ENCODE measurements at places on chromosomes 6 and 20.

GRCh38 chr6:74069089-74069581, 373.1 kb downstream of the CD109 start:
- DNase-seq: no peak

DNA sequence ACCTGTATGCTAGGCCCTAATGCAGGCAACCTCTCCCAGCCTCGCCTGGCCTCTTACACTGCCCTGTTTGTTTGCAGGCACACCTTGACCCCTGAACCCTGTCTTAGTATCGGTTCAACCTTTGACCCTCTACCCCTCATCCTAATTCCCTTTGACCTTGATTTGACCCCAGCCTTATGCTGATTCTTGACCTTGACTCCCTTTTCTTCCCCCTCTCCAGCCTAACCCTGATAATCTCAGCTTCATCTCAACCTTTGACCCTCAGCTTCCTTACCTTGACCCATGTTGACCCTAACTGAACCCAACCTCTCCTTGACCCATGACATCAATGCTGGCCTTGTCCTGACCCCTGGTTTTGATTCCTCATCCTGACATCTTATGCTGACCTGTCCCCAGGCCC, 33.8 kb downstream of the UQCC2 start:
- no peak for DNase-seq

- peak; percentile 19 for DNase-seq
These were observed 505.9 kb upstream of the CHD6 start for GRCh38 chr20:42123981-42124473.

DNA sequence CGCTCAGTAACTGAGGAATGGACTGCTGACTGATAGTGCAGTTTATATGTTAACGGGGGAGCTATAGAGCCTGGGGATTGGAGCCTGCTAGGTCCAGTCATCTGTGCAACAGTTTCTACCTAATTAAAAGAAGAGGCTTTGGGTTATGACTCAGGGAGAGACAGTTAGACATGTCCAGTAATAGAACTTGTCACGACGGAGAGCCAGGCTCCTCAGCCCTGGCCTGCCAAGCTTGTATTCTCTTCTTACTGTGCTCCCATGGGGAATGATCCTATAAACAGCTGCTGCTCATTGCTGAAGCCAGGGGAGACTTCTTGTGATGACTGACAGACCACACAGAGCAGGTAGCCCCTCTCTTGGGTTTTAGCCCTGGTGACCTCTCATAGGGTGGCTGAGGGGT, 69.3 kb downstream of the SYNJ2 start:
- no peak for DNase-seq

- DNase-seq: no peak
These were observed 183.1 kb downstream of the GMPR start for GRCh38 chr6:16421462-16421960.

DNA sequence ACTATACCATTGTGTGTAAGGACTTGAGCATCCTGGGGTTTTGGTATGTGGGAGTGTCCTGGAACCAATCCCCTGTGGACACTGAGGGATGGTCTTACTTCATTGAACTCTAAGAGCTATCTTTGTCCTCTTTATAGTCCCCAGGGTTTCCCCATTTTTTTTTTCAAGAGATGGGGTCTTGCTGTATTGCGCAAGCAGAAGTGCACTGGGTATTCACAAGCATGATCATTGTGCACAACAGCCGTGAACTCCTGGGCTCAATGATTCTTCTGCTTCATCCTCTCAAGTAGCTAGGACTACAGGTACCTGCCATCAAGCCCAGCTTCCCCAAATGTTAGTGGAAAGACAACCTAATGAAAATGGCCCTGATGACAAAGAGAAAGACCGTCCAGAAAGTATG, 2.2 kb upstream of the ASCC3 start:
- no peak for DNase-seq

- no peak for DNase-seq
These were observed 92.8 kb upstream of the EEF1E1 start for GRCh38 chr6:8195040-8195713.

GRCh38 chr6:84411060-84411629, 183.7 kb upstream of the CEP162 start:
- no peak for DNase-seq

DNA sequence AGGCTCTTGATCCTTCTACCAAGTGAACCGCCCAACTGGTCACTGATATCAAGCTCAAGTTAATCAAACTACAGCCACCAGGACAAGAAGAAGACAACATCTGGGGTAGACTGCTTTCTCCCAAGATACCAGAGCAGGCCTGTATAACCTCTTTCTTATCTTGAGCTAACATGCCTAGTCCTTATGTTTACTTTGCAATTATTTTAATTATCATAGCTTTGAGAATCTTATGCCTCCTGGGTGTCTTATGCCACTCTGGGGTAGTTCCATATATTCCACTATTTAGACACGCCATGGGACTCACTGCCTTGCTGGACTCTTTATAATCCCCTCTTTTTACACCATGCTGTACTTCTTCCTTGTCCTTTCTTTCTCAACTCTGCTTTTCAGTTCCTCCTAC, 41.5 kb upstream of the ECI2 start:
- no peak for DNase-seq

GRCh38 chr6:40426346-40427066, 160.7 kb downstream of the LRFN2 start:
- DNase-seq: no peak

- no peak for DNase-seq
These were observed 65.9 kb downstream of the RIN2 start for GRCh38 chr20:19823971-19824370.

DNA sequence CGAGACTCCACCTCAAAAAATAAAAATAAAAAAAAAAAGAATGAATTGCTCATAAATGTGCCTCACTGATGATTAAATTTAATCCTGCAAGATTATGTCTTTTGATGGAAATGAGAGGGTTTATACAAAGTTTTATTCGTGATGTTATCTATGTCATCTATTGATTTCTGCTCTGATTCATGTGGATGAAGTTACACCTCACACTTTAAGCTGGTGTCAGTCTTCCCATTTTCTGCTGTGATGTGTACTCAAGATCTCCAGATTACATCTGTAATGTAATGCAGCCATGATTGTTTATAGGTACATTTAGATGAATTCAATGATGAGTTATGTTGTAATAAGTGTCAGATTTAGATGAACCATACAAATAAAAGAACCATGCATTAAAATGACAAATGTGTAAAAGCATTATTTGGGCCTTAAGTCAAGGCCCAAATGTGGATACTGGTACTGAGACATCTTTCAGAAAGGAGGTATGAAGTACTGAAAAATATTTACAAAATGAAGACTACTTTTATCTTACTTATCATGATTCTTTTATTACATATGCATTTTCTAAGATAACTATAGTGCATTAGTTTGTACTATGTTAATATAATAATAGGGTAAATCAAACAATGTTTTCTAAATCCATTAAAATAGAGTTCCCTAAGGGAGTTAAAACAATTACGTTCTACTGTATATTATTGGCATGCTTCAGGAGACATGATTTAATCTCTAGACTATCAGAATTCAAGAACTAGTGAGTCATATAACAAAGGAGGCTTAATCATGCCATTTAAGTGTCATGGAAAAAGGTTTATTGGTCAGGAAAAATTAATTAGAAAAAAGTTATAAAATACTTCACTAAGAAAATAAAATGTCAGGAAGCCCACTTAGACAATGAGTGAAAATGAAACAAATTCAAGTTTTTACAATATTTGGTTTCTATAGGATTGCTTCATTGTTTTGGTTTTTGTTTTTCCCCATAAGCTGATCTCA, 34.5 kb downstream of the HCRTR2 start:
- no peak for DNase-seq

DNA sequence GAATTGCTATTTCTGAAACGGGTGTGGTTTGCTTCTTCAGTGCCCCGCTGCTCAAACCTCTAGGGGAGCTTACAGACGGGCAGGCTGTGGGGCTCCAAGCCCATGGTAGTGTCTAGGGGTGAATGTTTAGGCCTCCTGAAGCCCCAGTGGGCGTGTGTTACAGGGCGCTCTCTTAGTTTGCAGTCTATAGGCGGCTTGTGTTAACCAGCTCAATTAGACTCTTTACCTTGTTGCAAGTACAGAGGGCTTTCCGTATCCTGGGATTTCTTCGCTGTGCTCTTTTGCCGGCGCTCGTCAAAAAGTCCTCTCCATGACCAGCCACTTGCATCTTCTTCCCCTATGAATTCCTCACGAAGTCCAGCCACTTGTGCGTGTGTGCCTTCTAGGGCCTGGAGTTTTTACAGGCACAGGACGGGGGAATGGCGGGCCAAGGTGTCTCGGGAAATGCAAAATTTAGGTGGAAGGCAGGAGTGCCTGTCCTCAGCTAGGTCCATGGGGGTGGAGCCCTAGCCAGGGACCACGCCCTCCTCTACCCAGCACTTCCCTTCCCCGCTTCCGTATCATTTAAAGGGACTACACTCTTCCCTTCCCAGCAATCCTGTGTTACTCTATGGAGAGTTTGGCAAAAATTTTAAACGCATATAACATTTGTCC, 94.5 kb downstream of the HTR1B start:
- DNase-seq: peak; percentile 45

- no peak for DNase-seq
These were observed 86.7 kb upstream of the F13A1 start for GRCh38 chr6:6407071-6407741.

GRCh38 chr20:8133851-8134451, 1.9 kb downstream of the PLCB1 start:
- DNase-seq: peak; percentile 14

DNA sequence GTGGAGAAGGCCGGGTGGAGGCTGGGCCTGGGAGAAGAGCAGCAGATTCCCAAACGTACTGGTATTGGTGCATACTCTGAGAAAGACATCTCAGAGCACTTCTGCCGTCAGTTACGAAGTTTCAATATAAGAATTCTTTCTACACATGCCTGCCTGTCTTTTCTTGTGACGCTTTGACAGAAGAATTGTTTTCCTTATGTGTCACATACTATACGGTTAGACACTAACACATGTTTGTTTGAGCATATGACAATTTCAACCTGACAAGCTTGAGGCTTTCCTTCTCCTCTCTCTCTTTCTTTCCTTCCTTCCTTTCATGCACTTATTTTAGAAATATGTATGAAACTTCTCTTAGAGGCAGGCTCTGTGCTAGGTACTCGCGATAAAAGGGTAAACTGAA, 360.0 kb downstream of the QKI start:
- no peak for DNase-seq

DNA sequence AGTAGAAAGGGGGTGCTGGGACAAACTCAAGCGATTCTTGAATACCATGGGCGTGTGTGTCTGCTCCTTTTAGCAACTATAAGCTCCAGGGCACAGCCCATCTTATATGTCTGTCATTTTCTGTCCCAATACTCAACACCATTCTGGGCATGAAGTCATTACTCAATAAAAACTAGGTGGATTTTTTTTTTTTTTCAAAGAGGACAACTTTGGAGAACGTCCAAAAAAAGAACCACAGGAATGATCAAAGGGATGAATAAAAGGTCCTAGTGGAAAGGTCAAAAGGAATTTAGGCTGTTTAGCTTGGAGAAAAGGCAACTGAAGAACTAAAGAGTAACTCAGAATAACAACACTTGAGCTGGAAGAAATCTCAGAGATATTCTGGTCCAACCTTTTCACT, 24.4 kb downstream of the UQCC1 start:
- DNase-seq: no peak

DNA sequence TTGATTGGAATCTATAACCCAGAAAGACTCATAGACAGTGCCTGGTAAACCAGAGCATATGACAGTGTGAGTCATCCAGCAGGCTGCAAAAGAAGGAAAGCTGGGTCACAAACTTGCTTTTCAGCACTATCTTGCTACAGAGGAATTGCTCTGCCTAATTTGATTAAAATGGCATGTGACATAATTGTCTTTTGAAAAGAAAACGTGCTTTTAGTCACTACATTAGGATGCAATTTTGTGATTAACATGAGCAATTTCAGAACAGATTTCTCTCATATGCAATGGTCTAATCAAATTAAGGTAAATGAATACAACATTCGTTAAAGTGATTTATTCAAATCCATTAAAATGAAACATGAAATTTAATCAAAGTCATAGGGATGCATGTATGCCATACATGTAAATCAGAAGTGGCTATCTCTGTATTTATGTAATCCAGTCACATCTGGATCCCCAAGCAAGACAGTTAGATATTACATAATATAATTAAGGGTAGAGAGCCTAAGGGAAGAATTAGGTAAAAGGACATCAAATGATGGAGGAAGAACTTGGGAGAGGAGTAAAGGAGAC, 400.0 kb upstream of the HTR1E start:
- no peak for DNase-seq

Measured in body of pancreas (tissue), 4 donors.